ENCODE measurements at places on chromosomes 4 and X. TPM values are rescaled to one million over a fixed set of nuclear protein-coding genes. Genes with fewer than 3 reads are reported as not detected.

MUC7 gene
- total RNA-seq, result not detected

SPP1 gene
- total RNA-seq, result 8.0 TPM

TXK gene
- not detected for total RNA-seq

MAGEC2 gene
- total RNA-seq, result not detected

SPARCL1 gene
- 122 TPM for total RNA-seq

GRCh38 chr4:7904952-7905915 is 34.4 kb downstream of the AFAP1 start:
- no peaks in the 10 kb centered on the region for H3K27me3 ChIP-seq
- H3K27ac ChIP-seq, result no peak overlapping the region
- DNase-seq, result no peak

GRCh38 chr4:128930051-128930450 is 120.6 kb downstream of the JADE1 start:
- no peaks in the 10 kb centered on the region for H3K4me1 ChIP-seq
- no peaks in the 10 kb centered on the region for H3K36me3 ChIP-seq
- H3K4me3 ChIP-seq, result no peak overlapping the region
- DNase-seq, result no peak
- H3K27me3 ChIP-seq, result no peaks in the 10 kb centered on the region

DNA sequence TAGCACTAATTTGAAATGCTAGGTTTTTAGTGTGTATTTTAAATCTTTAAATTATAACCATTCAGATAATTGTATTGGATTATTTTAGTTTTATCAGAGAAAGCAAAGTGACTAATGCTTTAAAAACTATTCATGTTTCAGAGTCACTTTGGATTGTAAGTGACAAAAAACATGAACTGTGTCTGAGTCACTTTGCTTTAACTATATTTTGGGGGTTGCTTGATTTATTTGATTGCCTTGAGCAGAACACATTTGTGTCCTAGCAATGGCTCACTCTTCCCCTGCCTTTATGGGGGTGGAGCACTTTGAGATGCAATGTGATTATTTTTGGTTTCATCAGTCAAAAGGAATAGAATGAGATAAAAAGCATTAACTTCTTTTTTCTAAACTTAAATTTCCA is 188.4 kb upstream of the ARX start:
- no peaks in the 10 kb centered on the region for H3K4me1 ChIP-seq
- H3K4me3 ChIP-seq, result no peak overlapping the region
- no peaks in the 10 kb centered on the region for H3K36me3 ChIP-seq
- no peaks in the 10 kb centered on the region for H3K27me3 ChIP-seq
- no peak for DNase-seq
- no peak overlapping the region for H3K27ac ChIP-seq

GRCh38 chrX:129531132-129531531 is 7.8 kb upstream of the SMARCA1 start:
- H3K4me1 ChIP-seq, result no peaks in the 10 kb centered on the region
- no peaks in the 10 kb centered on the region for H3K27me3 ChIP-seq
- H3K4me3 ChIP-seq, result no peak overlapping the region
- no peaks in the 10 kb centered on the region for H3K36me3 ChIP-seq

GRCh38 chr4:168621806-168622589 is 125.1 kb downstream of the PALLD start:
- H3K4me1 ChIP-seq, result peaks cover 14% of the 10 kb centered on the region
- DNase-seq, result no peak
- no peak overlapping the region for H3K4me3 ChIP-seq
- H3K36me3 ChIP-seq, result no peaks in the 10 kb centered on the region
- no peak overlapping the region for H3K27ac ChIP-seq

GLRA2 gene
- not detected for total RNA-seq

DNA sequence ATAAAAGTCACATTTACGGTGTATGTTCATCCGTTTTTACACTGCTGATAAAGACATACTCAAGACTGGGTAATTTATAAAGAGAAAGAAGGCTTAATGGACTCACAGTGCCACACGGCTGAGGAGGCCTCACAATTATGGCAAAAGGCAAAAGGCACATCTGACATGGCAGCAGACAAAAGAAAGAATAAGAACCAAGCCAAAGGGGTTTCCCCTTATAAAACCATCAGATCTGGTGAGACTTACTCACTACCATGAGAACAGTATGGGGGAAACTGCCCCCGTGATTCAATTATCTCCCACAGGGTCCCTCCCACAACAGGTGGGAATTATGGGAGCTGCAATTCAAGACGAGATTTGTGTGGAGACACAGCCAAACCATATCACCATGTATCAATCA is 7.3 kb upstream of the GUCY1B1 start:
- no peaks in the 10 kb centered on the region for H3K36me3 ChIP-seq
- DNase-seq, result no peak
- H3K27ac ChIP-seq, result no peak overlapping the region
- H3K4me1 ChIP-seq, result no peaks in the 10 kb centered on the region

DNA sequence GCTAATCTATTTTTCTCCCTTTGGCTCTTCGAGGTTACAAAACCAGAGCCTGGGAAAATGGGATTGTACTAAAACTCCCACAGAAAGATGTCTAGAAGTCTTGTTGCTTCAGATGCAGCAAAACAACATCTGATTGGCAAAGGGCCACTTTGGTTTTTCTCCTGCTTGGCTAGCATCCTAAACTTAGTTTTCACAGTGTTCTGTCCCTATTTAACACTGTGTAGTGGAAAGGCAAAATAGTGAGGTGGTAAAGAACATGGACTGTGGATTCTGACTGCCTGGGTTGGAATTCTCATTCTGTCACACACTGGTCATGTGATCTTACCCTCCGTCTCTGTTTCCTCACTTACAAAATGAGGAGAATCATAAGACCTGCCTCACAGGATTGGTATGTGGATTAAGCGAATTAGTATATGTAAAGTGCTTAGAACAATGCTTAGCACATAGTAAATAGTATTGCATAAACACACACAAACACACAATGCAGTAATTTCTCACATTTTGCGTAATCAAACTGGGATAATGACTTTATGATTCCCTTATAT is 23.5 kb downstream of the TIGD2 start:
- H3K27me3 ChIP-seq, result no peaks in the 10 kb centered on the region
- H3K4me1 ChIP-seq, result no peaks in the 10 kb centered on the region
- no peak for DNase-seq
- H3K4me3 ChIP-seq, result no peak overlapping the region
- no peak overlapping the region for H3K27ac ChIP-seq

NAT8L gene
- total RNA-seq, result 3.4 TPM

SLC4A4 gene
- total RNA-seq, result 3.3 TPM

DNA sequence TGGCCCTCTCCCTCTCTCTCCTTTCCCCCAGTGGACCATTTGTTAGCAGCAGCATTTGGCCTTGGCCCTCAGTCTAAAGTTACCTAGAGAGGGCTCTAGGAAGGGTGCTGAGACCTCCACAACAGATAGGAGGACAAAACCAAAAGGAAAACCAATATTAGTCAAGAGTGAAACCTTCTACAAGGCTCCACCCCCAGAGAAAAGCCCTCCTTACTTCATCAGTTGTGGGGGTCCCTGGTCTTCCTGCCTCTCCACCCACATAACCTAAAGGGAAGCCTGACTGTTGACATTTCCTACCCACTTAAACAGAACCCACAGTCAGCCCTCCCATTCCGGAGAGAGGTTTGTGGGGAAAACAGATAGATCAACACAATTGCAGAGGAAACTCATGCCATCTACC is 4.7 kb upstream of the CD40LG start:
- no peak overlapping the region for H3K27ac ChIP-seq
- no peaks in the 10 kb centered on the region for H3K4me1 ChIP-seq
- no peak for DNase-seq
- no peak overlapping the region for H3K4me3 ChIP-seq
- no peaks in the 10 kb centered on the region for H3K27me3 ChIP-seq

DNA sequence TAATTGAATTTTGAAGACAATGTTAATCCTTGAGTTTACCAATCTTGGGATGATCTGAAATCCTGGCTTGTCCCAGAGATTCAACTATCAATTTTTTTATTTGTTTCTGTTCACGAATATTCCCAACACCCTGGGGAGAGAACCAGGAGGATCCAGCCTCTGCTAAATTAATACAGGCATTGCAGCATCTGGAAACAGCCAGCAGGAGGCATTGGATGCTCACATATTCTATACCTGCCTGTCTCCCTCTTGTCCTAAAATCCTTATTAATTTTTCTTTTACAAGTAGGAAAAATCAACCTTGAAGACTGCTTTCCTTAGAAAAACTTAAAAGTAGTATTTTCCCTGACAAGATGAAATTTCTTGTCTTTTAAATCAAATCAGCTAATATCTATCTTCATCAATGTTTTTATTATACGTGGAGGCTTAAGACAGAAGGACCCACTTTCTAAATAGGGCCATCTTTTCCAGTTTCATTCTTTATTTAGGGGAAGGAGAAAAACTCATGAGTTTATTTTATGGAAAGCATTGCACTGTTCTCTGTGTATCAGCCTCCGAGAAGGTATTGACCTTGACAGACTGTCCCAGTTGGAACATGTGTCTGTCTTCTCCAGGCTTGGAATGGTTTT is 102.4 kb downstream of the CLNK start:
- H3K27me3 ChIP-seq, result no peaks in the 10 kb centered on the region
- no peak overlapping the region for H3K4me3 ChIP-seq
- H3K4me1 ChIP-seq, result no peaks in the 10 kb centered on the region
- H3K36me3 ChIP-seq, result no peaks in the 10 kb centered on the region

GABRQ gene
- not detected for total RNA-seq

- H3K27ac ChIP-seq, result no peak overlapping the region
- no peak overlapping the region for H3K4me3 ChIP-seq
- H3K27me3 ChIP-seq, result no peaks in the 10 kb centered on the region
- no peak for DNase-seq
- no peaks in the 10 kb centered on the region for H3K36me3 ChIP-seq
- H3K4me1 ChIP-seq, result no peaks in the 10 kb centered on the region
These were observed 85.6 kb upstream of the CPEB2 start for GRCh38 chr4:14916554-14917297.

- H3K4me1 ChIP-seq, result no peaks in the 10 kb centered on the region
- DNase-seq, result no peak
- no peaks in the 10 kb centered on the region for H3K27me3 ChIP-seq
- H3K36me3 ChIP-seq, result no peaks in the 10 kb centered on the region
- no peak overlapping the region for H3K4me3 ChIP-seq
These were observed 109.6 kb upstream of the GIMD1 start for GRCh38 chr4:106478152-106478551.

DGKK gene
- not detected for total RNA-seq
